ENCODE measurements at places on chromosomes 12 and 14.

DNA sequence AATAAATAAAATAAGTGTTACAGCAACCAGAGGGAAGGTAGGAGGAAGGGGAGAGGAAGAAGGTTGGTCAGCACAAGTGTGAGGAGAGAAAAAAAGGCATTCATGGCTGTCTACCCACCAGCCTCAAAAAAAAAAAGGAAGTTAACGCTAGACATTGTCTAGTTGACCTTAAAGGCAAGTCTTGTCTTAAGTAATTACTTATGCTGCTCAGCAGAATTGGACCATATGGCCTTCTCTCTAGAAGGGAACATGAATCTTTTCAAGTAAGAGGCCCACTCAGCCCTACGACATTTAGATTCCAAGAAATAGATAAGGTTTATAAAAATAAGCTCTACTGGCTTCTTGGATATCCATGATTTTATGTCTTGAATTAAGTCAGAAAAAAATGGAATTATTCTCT, 172.7 kb downstream of the ETNK1 start:
- no peak for DNase-seq

DNA sequence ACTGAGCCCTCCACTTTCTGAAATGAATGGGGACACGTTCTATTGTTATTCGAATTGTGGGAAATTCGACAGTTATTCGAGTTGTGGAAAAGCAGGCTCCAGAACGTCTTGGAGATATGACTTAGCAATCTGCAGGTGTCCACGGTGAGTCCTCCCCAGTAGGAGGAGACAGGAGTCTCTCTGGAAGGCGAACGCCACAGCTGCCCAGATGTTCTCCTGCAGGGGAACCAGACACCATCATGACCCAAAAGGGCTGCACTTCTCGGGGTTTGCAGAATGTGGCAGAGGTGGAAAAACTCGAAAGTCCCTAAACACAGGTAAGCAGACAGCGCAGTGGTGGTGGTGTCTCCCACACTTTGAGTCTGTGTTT, 363.6 kb upstream of the SFSWAP start:
- DNase-seq: no peak

GRCh38 chr14:104968541-104969401, 9.4 kb downstream of the AHNAK2 start:
- peak; percentile 10 for DNase-seq

GRCh38 chr12:54251667-54252284, 28.1 kb downstream of the CBX5 start:
- DNase-seq: no peak

GRCh38 chr12:131751335-131751734, 40.4 kb downstream of the SFSWAP start:
- DNase-seq: no peak

DNA sequence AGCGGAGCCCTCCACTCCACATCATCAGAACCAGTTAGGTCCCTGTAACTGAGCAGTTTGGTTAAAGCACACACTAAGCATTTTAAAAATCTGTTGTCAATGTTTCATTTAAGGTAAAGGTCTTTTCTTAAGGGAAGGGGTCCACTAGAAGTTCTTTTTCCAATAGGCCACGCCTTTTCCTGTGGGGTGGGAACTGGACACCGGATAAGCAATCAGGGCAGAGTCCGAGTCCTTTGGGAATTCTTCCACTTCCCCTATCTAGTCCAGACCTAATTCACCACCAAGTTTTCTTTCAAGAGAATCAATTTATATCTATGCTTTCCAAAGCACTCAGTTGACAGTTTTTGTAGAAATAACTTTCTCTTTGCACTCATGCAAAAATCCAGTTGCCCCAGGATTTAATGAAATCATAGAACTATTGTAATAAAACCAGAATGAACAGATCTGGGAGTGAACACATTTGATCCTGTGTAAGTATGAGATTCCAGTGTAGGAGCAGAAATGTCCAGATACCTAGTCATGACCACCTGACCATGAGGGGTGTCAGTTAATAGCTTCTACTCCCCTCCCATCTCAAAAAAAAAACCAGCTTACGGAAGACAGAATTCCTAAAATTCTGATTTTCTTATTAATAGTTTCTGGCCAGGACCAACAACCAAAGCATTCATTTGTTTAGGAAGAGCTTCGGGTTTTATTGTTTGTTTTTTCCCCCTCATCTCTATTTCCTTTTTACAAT, 11.7 kb downstream of the VPS37B start:
- DNase-seq: no peak

GRCh38 chr12:46686267-46686942, 139.4 kb downstream of the SLC38A4 start:
- DNase-seq: no peak

DNA sequence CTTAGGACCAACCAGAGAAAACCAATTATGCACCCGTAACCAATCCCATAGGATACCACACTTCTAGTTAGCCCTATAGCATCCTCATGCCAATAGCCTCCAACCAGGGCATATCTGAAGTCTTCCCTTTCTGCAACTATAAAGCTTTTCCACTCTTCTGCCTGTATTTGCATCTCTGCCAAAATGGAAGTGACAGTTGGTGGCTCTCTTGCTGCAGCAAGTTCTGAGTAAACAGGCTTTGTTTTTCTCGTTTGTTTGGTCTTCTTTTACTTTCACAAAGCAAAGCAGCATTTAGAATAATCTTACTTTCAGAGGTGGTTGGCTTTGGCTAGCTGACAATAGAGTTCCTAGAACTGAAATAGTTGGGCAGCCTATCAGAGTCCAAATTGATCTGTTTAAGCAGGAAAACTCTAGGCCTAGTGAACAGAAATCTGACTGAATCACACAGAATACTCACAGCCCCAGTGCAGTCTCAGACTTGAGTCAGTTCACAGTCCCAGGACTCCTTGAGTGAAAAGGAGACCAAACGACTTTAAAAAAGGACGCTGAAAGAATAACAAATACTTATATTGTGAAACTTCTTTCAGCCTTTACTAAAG, 1029.7 kb upstream of the LRFN5 start:
- DNase-seq: no peak

DNA sequence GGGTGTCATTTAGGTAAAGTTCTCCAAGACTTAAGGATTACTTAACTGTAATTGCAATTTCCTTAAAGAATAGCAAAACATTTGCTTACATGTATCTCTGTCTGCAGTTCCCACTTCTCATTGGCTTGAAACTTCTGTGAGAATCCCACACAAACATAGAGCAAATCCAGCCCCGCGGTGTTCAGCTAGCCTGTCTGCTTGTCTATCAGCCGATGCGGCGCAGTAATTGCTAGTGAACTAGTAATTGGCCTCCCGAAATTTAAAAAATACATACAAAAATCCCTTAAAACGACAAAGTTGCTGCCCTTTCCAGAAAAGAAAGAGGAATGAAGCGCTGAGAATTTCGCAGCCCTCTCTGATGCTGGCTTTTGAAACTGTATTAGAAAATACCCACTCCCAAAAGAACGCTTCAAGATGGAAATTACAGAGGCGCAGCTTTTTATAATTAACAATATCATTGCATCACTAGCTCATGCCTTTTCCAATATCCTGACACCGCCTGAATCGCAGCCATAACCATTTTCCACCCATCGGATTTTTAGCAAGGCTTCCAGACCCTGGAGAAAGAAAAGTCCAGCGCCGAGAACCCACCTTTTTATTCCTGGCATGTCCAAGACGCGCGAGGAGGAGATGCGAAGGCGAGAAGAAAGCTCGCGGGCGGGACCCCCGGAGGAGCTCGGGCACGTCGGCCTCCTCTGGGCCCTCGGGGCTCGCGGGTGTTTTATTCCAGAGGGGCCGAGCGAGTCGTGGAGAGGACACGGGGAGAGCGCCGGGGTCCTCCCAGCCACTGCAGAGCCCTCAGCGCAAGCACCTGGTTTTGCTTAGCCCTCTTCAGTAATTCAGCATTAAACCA, 646 bp downstream of the FBLN5 start:
- DNase-seq: no peak

- peak; percentile 87 for DNase-seq
Observed at GRCh38 chr12:48815126-48816110, 2.9 kb upstream of the CACNB3 start.

- DNase-seq: no peak
Observed at GRCh38 chr12:118166946-118167345, 31.0 kb downstream of the PEBP1 start.

- no peak for DNase-seq
Observed at GRCh38 chr14:104528496-104528895, 51.1 kb upstream of the C14orf180 start.

DNA sequence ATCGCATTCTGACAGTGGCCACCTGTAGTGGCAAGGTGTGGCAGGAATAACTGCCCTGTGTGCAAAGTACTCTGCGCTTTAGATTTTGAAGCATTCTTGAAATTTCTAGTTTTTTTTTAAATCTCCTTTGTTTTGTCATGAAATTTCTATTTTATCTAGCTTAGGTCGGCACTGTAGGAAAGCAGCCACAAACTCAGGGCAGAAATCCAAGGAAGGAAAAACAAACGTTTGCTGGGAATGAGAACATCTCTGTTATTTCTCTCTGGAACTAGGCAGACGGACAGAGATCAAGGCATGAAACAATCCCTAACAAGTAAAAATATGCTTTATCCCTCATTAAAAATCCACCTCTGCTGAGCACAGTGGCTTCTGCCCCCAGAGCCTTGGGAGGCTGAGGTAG, 1.3 kb upstream of the NR2C1 start:
- no peak for DNase-seq

- no peak for DNase-seq
Observed at GRCh38 chr12:129696926-129697325, 206.9 kb downstream of the TMEM132D start.

DNA sequence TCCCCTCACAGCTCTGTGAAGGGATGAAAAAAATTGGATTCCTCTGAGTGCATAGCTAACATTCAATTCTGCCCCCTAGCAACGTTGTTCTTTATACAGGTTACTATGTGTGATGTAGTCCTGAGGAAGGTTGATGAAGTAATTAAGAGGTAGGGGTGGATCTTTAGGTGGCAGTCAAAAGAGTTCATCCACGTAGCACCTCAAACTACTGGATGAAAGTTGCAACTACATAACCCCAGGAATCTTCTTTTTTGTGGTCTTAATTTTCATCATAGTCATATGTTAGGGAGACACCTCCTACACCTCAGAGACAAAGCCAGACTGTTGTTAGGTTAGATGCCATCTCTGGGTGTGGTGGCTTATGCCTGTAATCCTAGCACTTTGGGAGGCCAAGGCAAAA, 10.2 kb upstream of the NFE2 start:
- no peak for DNase-seq

DNA sequence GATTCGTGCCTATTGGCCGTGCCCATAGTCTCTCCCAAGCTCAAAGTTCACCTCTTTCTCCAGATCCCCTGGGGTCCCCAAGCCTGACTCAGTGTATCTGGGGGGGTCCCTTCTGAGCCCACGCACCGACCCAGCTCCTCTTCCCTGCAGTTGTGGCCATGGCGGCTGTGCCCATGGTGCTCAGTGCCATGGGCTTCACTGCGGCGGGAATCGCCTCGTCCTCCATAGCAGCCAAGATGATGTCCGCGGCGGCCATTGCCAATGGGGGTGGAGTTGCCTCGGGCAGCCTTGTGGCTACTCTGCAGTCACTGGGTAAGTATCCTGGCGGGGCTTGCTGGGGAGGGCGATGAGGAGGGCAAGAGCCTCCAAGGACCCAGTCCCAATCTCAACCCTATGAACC, 5.1 kb downstream of the IFI27 start:
- no peak for DNase-seq

DNA sequence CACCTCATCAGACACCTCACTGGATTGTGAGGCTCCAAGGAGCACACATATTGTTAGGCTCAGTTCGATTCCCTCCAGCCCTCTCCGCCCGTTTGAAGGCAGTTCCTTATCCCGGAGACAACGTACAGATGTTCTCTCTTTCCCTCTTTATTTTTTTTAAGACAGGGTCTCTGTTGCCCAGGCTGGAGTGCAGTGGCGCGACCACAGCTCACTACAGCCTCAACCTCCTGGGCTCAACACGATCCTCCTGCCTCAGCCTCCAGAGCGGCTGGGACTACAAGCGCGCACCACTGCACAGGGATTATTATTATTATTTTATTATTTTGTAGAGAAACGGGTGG, 718 bp upstream of the TROAP start:
- no peak for DNase-seq

DNA sequence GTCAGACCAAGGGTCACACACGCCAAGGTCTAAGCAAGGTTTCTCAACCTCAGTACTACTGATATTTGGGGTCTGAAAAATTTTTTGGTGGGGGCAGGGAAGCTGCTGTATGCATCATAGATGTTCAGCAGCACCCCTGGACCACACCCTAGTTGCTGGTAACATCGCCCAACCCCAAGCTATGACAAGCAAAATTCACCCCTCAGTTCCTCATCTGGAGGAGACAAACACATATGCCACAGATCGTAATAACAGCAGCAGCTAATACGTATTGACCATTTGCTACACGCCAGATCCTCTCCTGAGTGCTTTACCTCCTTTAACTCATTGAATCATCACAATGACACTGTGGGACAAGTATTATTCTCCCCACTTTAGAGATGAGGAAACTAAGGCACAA, 46.4 kb downstream of the ACTN1 start:
- DNase-seq: no peak

- peak; percentile 78 for DNase-seq
Observed at GRCh38 chr14:56794557-56795283, 15.6 kb downstream of the OTX2 start.

DNA sequence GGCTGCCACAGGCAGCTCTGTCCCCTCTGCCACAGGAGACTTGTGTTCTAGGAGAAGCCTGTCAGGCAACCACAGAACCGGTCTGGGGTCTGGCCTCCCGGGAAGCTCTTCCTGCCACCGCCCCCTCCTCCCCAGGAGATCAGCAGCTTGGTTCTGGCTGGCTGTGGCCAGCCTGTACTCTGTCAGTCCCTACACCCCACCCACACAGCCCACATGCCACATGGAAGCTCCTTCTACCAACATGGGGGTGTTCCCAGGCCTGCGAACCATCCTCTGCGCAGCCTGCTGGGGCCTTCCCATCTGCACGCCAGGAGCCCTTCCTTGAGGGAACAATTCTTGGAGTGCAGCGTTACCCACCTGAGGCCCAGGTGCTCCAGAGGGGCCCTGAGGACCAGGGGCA, 16.8 kb downstream of the TMEM106C start:
- DNase-seq: no peak

DNA sequence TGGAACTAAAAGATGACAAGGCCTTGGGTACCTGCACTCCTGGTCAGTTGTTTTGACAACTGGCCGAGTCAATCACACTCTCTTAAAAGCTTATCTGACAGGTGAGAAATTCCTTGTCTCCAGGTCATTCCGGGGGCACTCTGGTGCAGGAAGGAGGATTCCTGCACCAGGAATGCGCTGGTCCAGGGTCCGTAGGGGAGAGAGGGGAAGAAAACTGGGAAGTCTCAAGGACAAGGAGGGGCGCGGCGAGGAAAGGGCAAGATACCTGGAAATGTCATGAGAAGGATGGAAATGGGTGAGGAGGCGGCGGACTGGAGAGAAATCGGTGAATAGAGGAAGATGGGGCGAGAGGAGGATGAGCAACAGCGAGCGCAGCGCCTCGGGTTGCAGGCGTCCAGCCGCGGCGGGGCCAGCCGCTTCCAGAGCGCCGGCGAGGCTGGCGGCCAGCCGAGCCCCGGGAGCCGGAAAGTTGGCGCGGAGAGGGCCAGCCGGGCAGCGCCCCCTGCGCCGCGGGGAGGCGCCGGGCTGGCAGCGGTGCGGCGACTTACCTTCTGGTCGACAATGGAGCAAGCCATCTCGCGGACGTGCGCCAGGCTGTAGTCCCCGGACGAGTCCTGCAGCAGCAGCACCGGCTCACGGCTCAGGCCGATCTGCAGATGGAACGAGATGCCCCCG, 809 bp downstream of the PRKD1 start:
- DNase-seq: peak; percentile 50

Data from WERI-Rb-1 (cell line).